A549 (cell line): ENCODE measurements at places on chromosomes 7 and 10. TPM values are rescaled to one million over a fixed set of nuclear protein-coding genes. Genes with fewer than 3 reads are reported as not detected.

COL28A1 gene
- 0.14 to 0.22 TPM (median 0.17 TPM) in 3 replicates for polyA plus RNA-seq

HOXA9 gene
- polyA plus RNA-seq = 1.1 to 1.4 TPM (median 1.3 TPM) in 3 replicates

ZNF804B gene
- not detected in 3 replicates for polyA plus RNA-seq

CCDC136 gene
- 3.6 to 7.3 TPM (median 4.7 TPM) in 3 replicates for polyA plus RNA-seq

ZNF485 gene
- polyA plus RNA-seq = 2.5 to 2.7 TPM (median 2.7 TPM) in 3 replicates

TM9SF3 gene
- 88.9 to 92.9 TPM (median 92.3 TPM) in 3 replicates for polyA plus RNA-seq

CCT6A gene
- 334 to 378 TPM (median 337 TPM) in 3 replicates for polyA plus RNA-seq

CUZD1 gene
- polyA plus RNA-seq = 1.4 to 1.6 TPM (median 1.5 TPM) in 3 replicates

CYP3A5 gene
- 2.2 to 2.3 TPM (median 2.3 TPM) in 3 replicates for polyA plus RNA-seq
